C1 segment of cervical spinal cord (tissue), 14 donors: ENCODE measurements at places on chromosomes 3 and 15.

GRCh38 chr3:188217011-188217463 is 63.1 kb downstream of the LPP start:
- DNase-seq = no peak

- DNase-seq = no peak
These were observed 36.6 kb upstream of the SLC22A13 start for GRCh38 chr3:38229036-38229435.

- no peak for DNase-seq
These were observed 7.8 kb downstream of the CSK start for GRCh38 chr15:74789741-74790079.

- no peak for DNase-seq
These were observed 15.0 kb upstream of the ZBED2 start for GRCh38 chr3:111610189-111610588.

GRCh38 chr15:57668016-57668415 is 38.5 kb upstream of the POLR2M start:
- no peak for DNase-seq

DNA sequence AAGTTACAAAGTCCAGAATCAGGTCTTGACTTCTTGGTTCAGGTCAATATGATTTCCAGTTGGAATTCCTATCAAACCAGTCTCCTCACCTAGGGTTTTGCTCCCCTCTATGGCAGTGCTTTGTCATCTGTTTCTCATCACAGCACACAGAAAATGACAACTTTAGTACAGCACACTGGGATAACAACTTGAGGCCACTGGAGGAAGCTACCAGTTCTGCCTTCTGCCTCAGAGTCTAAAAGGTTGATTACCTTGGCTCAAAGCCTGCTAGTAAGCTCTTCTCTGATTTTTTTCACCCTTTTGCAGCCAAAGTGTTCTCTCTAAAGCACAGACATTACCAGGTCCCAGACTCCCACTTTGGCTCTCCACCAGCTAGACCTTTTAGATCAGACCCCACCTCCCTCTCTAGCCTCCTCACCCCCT is 24.8 kb upstream of the TRIM59 start:
- DNase-seq = no peak

- DNase-seq = no peak
These were observed 550.2 kb downstream of the ZBBX start for GRCh38 chr3:166829896-166830295.

GRCh38 chr15:55685286-55685685 is 57.7 kb downstream of the PRTG start:
- no peak for DNase-seq

DNA sequence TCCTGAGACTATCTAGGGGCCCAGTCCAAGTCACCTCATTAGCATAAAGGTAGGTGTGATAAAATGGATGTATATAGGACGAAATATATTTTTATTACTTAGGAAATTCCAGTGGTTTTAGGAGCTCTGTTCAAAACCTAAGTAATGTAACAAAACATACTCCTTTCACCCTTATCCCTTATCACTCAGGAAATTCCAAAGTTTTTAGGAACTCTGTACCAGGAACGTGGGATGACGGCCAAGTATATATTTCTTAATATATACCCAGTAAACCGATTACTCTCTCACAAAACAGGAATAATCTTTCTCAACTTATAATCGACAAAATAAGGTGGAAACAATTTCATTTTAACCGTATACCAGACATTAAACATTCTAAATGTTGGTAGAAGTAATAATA is 195.7 kb downstream of the ZPLD1 start:
- DNase-seq = no peak

DNA sequence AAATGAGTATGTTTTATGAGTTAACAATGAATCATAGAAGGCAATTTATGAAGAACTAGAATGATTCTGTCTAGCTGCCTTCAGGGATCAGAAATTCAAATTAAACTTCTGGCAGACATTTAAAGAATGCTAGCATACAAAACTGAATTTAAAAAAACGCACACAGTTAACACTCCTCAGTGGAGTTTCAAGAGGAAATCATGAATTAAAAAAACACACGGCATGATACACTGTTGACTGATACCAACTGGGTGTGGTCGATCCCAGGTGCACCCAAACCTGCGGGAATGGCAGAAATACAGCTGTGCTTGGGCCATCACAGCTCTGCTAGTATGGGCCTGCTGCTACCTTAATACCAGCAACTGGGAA is 526.0 kb downstream of the FOXP1 start:
- no peak for DNase-seq

DNA sequence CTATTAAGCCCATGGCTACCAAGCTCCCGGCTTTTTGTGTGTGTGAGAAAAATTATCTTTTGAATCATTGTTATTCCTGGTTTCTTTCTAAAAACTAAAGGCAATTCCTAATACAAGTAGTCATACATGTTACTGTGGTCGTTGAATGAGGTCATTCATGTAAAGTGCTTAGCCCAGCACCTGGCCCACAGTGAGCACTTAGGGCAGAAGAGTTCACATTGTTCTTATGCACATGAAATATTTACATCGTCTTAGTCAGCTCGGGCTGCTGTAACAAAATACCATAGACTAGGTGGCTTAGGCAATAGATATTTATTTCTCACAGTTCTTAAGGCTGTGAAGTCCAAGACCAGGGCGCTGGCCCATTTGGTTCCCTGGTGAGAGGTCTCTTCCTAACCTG is 216.1 kb downstream of the SHQ1 start:
- DNase-seq = no peak

DNA sequence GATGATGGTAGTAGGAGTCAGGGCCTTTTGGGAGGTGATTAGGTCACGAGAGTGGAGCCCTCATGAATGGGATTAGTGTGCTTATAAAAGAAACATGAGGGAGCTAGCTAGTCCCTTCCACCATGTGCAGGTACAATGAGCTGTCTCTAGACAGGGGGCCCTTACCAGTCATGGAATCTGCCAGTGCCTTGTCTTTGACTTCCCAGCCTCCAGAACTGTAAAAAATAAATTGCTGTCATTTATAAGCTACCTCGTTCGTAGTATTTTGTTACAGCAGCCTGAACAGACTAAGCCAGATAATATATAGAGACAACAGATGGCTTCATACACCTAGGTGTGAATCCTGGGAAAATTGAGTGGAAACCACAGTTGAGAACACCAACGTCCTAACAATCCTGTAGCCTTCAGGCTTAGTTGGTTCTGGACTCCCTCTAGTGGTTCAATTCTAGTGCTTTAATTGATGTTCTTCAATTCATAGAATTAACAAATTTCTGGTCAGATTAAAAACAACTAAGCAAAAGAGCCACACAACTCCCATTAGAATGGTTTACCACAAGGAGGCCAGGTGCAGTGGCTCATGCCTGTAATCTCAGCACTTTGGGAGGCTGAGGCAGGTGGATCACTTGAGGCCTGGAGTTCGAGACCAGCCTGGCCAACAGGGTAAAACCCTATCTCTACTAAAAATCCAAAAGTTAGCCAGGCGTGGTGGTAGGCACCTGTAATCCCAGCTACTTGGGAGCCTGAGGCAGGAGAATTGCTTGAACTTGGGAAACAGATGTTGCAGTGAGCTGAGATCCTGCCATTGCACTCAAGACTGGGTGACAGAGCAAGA is 21.3 kb upstream of the GATM start:
- no peak for DNase-seq

GRCh38 chr3:10492364-10493201 is 12.8 kb downstream of the ATP2B2 start:
- DNase-seq = no peak

DNA sequence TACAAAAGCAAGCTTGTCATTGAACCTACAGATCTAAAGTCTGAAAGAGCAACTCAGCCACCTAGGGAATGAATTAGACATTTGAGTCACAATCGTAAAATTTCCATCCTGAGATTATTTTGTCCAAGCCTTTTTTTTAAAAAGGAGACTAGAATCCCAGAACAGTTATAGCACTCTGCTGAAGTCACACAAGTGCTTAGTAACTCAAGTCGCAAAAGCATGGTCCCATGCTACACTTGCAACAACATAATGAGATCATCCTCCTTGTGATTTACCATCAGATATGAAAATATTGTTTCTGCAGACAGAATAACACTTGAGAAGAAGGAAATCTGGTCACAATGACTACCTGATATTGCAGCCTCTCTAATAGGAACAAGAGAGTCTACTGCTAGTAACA is 106.7 kb downstream of the ZIC4 start:
- DNase-seq = no peak

GRCh38 chr3:53269888-53270880 is 14.4 kb upstream of the TKT start:
- DNase-seq = peak; percentile 77

GRCh38 chr3:60657972-60658371 is 593.3 kb downstream of the FHIT start:
- no peak for DNase-seq

- no peak for DNase-seq
These were observed 86.3 kb downstream of the LMLN start for GRCh38 chr3:198046120-198046857.

- no peak for DNase-seq
These were observed 40.4 kb upstream of the LIMD1 start for GRCh38 chr3:45554006-45554666.

GRCh38 chr15:92621972-92622533 is 33.5 kb downstream of the FAM174B start:
- no peak for DNase-seq

DNA sequence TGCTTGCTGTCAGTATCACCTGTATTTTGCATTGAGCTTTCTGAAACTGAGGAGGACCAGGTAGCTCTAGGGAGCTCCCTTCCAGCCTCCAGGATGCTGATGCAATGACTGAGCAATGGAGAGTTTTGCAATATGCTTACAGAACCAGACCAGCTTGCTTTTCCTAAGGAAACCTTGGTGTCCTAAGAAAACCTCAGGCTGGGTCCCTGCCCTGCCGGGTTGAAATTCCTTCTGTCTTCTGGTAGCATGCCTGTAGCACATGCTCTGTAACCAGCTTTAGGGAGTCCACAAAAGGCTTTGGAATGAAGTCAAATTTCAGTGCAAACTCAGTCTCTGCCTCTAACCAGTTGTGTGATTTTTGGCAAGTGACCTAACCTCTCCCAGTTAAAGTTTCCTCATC is 65.8 kb upstream of the GSK3B start:
- DNase-seq = no peak

- no peak for DNase-seq
These were observed 23.3 kb downstream of the RUBCN start for GRCh38 chr3:197713477-197713822.

DNA sequence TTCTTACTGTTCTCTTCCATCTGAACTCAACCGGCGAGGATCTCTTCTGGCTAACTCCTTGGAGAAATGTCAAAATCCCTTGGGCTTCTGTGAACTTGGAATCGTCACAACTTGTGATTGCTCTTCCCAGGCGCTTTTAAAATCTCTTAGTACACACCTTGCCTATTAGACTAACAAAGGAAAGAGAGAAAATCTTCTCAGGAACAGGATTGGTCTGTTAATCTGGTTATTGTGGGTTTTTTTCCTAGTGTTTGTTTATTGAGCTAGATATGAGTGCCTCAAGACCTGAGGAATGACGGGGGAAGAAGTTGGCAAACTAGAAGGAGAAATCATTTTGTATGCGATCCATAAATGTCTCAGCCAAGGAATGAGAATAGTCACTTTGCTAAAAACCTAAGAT is at the start of gene ATP13A5:
Gene ATP13A5 (minus strand): TSS at position 48 of the 400 bp plus-strand sequence. CDS start 28 bp downstream, at position 20.
- DNase-seq = no peak
